ENCODE measurements at places on chromosomes 4 and X.

GRCh38 chr4:4541040-4541631, 712 bp downstream of the STX18 start:
- DNase-seq = no peak

GRCh38 chr4:114320126-114320525, 278.5 kb upstream of the UGT8 start:
- no peak for DNase-seq

GRCh38 chr4:104524591-104524990, 29.9 kb upstream of the CXXC4 start:
- DNase-seq = no peak

- DNase-seq = no peak
Observed at GRCh38 chrX:137858106-137858505, 292.2 kb downstream of the ZIC3 start.

- no peak for DNase-seq
Observed at GRCh38 chr4:80731436-80731835, 299.1 kb upstream of the BMP3 start.

Data from NCI-H2081 treated with DMSO at 0.1 percent for 48 hours (cell line).